ENCODE measurements at places on chromosomes 6 and 20.

DNA sequence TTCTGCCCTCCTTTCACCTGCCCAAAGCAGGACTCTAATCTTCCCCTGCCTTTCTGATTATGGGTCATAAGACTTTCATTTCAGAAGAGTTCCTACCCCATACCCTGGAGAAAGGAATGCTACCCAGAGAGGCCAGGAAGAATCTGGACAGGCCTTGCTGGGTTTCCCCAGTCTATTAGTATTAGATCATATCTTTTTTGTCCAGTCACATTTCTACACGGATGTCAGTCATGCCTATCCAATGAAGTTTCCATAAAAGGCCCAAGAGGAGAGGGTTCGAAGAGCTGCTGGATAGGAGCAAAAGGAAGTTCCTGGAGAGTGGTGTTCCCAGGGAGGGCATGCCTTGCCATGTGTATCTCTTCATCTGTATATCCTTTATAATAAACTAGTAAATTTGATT lies 3.2 kb downstream of the POLH start:
- peak; percentile 43 for DNase-seq

- DNase-seq, result no peak
These were observed 19.5 kb upstream of the MAS1 start for GRCh38 chr6:159871241-159871640.

GRCh38 chr6:151389618-151390275 lies 1.6 kb downstream of the ZBTB2 start:
- peak; percentile 50 for DNase-seq

GRCh38 chr20:43863821-43864544 lies 50.7 kb upstream of the TOX2 start:
- DNase-seq, result no peak

GRCh38 chr20:36754656-36755222 lies 8.8 kb upstream of the NDRG3 start:
- DNase-seq, result peak; percentile 53

DNA sequence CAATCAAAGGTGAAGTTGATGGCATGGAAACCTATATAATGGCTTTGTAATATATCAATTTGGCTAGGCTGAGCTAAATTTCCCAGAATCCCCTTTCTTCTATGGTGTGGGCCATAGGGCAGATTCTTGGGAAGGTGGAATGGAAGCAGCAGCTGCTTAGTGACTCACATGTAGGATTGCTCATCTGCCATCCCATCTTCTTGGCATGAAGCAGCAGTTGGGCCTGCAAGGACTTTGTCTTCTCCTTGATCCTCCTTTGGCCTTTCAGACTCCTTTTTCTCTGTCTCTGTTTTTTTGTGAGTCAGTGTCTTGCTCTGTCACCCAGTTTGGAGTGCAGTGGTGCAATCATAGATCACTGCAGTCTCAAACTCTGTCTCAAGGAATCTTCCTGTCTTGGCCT lies 52.6 kb upstream of the CEP162 start:
- peak; percentile 43 for DNase-seq

- no peak for DNase-seq
These were observed 78.2 kb downstream of the ELOVL4 start for GRCh38 chr6:79869184-79869583.

- no peak for DNase-seq
These were observed 107.1 kb downstream of the TSHZ2 start for GRCh38 chr20:53079261-53079691.
